ENCODE measurements at places on chromosomes 1 and 21.

GRCh38 chr1:11521582-11522399, 42.8 kb downstream of the DISP3 start:
- DNase-seq, result no peak

GRCh38 chr1:8892026-8892425, 13.5 kb upstream of the ENO1 start:
- no peak for DNase-seq

DNA sequence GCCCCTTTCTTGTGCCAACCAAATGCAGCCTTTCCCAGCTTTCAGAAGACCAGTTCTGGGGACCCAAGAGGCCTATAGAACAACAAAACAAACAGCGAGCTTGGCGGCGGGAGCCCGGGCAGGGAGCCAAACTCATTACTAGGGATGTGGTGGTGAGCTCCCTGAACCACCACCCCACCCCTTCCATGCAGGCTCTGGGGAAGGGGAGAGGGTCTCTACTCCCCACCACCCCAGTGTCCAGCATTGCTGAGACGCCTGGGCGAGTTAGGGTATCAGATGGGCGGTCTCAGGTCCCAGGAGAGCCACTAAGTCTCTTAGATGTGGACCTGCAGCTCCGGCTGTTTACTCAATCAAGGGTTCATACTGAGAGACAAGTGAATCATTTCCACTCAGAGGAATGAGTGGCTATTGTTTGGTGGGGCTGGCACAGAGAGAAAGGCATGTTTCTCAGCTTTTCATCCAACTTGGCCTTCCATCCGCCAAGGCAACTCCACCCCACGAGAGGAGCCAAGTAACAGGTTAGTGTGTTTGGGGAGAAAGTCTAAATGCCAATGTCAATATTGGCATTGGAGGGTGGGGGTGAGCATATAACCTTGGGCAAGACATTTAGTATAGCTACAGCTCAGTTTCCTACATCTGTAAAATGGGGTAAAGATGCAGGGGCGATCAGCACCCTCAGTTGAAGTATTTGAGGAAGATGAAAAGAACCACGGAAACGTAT, 40.9 kb downstream of the PLXNA2 start:
- DNase-seq, result no peak

DNA sequence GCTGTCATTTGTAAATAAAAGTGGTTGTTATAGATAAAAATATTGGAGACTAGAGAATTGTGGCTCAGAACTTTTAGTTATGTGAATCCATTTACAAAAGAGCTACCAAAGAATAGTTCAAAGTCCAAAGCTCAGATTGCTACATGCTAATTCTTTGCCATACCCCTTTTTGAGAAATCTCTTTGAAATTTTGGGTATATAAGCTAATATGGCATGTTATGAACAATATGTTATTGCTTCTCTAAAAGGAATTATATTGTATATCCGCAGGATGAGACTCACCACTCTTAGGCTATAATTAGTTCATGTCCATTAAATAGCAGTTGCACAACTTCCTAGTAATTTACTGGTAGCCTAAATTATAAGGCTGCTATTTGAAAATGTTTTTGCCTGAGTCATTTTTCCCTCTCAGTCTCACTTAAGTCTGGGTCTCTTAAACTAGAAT, 178.0 kb downstream of the ZNF281 start:
- DNase-seq, result no peak

- peak; percentile 41 for DNase-seq
Measured at GRCh38 chr1:20640183-20640597, 6.9 kb downstream of the PINK1 start.
